Heart left ventricle (tissue), 16 donors: ENCODE measurements at places on chromosomes 5 and 9.

DNA sequence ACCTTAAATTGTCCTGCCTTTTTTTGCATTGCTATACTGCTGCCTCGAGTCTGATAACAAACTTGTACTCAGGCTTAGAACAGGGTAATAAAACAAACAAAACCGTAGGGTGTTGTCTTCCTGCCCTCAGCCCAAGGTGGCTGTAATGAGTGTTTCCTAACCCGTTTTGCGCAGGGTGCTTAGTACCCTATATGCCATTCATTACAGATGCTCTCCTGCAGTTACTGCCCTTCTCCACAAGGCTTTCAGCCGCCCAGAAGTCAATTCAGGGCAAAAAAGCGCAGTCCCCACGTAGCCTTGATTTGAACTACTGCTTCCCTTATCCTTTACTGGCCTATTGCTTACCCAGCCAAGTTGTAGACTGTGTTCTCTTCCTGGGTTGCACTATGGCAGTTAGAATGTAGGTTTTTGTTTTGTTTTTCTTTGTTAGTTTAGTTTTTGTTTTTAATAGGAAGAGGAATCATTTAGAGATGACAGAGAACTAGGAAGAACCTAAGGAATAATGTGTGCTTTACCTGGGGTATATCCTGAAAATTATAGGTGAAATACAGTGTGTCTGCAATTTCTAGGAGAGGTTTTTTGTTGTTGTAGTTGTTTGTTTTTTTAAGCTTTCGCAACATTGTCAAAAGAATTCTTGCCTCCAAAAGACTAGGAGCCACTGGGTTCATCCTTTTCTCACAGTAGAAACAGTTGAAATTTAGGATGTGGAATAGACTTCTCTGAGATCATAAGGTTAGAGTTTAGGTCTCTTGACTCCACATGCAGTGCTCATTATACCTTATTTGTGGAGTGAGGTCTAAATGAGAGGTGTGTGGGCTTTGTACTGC, 1.3 kb downstream of the HMGXB3 start:
- no peak for DNase-seq

- DNase-seq, result no peak
Observed at GRCh38 chr5:59366784-59367183, 526.7 kb downstream of the PDE4D start.

DNA sequence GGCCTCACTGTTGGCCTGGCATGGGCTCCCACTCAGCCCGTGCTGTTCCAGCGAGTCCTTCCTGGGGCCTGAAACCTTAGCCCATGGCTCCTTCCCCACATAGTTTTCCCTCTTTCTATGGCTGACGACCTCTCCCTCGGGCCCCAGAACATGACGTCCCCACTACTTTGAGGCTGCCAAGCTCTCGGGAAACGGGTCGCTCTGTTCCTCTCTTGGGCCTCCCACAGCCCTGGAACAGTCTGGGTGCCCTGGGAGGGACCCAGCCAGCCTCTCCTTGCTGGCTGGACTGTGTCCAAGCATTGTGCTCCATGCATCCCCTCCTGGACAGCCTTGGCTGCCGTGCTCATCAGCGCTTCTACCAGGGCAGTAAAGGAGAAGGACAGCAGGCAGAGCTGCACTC, 118.3 kb downstream of the SYK start:
- DNase-seq, result peak; percentile 68

GRCh38 chr5:132100672-132101261, 27.2 kb downstream of the CSF2 start:
- DNase-seq, result no peak

DNA sequence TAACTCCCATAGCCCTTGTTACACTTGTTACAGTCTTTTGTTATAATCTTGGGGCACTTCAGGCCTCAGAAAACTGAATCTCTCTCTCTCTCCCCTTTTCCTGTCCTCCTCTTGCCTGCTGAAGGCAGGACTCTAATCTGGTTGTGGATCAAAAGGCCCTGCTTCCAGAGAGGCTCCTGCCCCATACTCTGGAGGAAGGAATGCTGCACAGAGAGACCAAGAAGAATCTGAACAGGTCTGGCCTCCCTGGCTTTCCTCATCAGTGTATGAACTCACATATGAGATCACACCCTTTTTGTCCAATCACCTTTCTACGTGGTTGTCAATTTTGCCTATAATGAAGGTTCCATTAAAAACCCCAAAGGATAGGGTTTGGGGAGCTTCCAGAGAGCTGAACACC, 26.2 kb upstream of the LVRN start:
- no peak for DNase-seq

DNA sequence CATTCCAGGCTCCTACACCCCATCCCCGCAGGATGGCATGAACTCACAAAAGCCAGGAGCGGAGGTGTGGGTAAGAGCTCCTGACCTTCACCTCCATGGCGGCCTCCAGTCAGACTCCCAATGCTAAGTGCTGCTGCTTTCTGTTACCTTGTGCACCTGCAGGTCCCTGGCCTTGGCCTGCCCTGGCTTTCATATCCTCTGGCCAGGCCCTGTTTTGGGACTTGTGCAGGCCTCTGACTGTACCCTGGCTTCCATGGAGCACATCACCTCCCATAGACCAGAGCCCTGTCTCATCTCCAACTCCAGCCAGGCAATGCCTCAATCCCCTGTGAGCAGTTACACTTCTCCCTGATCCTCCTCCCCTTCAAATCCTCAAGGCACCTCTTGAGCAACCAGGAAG, 124.5 kb downstream of the MED10 start:
- DNase-seq, result no peak

DNA sequence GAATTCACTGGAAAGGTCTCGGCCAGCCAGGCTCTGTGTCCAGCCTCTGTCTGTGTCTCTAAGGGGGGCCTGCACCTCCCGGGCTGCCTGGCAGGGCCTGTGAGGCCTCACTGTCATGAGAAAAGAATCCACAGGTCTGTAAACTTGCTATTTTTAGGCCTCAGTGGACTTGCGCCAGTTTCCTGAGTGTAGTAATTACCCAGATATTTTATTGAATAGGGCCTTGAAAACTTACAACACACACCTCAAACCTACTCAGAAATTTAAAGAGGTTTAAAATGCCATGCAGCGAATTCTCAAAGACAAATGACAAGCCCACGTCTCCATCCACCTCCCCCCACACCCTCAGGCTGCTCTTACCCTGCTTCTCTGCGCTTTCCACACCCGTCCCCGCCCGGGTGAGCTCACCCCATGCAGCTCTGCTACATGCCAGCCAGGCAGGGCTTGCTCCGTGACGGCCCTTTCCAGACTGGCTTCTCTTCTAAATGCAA, 8.8 kb upstream of the TENT4A start:
- peak; percentile 89 for DNase-seq
